Activated CD4-positive, alpha-beta memory T cell treated with anti-CD3 and anti-CD28 coated beads, Interleukin-2, amount 10 ng/mL, durations not matched to agents 7 days and 5 days (primary cell): ENCODE measurements at places on chromosomes 11 and 22.

DNA sequence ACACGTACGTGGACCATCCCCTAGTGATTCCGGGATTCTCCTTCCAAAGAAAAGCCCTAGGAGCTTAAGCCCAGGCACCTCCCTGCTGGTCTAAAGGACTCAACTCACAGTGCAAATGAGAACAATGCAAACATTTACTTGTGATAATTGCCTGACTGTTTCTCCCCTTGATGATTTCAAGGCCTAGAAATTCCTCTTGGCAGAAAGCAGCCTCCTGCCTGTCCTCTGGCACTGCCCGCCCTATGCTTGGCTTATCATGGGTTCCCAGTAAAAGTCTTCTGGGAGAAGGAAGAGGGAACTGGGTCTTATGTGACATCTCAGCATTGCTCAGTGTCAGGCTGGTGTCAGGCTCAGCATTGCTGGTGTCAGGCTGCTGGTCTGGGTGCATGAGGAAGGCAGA is 351.8 kb downstream of the SHANK2 start:
- DNase-seq: no peak

GRCh38 chr22:42754658-42755057 is 34.0 kb upstream of the A4GALT start:
- no peak for DNase-seq

DNA sequence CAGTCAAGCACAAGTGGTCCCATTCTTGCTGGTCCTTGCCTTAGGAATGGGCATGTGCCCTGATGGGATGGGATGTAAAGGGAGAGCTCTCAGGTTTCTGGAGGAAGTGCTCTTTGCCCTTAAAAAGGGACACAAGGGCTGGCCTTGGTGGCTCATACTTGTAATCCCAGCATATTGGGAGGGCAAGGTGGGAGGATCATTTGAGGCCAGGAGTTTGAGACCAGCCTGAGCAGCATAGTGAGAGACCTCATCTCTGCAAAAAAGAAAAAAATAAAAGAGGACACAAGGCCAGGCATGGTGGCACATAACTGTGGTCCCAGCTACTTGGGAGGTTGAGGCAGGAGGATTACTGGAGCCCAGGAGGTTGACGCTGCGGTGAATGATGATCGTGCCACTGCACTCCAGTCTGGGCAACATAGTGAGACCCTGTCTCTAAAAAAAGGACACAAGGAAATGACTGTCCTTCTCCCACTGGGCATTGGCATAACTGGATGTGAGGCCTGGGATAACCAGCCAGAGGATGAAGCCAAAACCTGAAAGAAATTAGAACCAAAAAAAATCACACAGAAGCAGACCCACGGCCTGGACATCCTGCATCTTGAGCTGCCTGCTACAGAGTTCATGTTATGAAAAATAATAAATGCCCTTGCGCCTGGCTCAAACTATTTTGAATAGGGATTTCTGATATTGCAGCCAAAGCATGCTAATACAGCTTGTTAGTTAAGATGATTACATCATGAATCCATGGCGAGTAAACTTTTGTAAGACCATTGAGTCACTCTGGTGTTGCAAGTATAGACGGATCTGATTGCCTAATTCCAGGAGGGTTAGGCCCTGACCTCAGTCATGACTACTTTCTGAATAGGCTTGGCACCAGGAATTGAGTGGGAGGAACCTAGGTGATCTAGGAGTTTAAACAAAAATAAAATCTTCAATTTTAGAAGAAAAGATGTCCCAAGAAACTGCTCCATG is 12.9 kb upstream of the CRKL start:
- no peak for DNase-seq

DNA sequence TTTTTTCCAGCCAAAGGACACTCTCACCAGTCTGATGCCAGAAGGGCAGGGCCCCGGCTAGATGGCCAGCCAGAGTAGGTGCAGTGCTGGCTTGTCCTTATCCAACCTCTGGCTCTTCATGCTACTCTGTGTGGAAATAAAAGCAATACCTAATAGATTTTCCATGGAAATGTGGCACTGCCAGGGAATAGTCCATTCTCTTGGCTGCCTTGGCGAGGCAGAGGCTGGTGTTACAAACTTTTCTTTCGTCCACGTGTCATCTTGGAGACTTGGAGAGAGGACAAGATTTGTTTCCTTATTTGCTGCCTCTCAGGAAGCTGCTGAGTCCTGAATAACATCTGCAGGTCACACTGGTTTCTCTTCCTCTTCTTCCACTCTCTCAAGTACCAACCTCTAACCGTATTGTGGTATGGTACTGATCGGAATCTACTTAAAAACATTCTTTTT is 17.2 kb upstream of the C1QTNF4 start:
- DNase-seq: no peak

DNA sequence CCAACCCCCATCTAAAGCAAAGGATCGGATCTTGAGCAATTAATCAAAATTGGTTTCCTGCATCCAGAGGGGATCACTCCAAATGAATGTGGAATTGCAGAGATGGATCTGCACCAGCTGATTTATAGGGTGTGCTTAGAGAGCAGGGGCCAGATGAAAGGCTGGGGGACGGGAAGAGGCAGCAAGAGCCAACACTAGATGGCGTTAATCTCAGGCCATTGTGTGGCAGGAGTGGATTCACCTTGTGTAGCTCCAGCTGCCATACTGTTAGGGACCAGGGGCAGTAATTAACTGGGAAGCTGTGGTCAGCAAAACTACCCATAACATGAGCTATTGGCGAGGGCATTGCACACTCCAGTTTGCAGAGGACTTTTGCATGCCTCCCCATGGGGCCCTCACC is 35.6 kb downstream of the SERPINH1 start:
- DNase-seq: no peak

DNA sequence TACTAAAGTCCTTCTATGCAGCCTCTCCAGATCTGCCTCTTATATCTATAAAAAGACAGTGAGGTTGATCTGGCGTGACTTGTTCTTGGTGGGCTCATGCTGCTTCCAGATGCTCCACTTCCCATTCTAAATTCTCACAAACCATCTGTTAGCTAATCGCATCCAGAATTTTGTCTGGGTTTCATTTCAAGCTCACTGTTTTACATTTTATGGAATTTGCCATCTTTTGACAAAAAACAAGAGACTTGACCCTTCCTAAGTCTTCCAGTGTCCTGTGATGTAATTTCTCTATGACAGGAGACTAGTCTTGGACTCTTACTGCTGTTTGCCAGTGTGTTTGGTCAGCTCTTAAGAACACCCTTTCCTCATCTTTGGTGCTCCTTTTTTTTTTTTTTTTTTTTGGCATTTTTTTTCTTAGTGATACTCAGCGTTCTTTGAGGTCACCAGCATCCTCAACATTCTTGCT is 23.0 kb downstream of the CRKL start:
- DNase-seq: no peak

- no peak for DNase-seq
Observed at GRCh38 chr22:48607901-48608662, 1219.6 kb downstream of the BRD1 start.

DNA sequence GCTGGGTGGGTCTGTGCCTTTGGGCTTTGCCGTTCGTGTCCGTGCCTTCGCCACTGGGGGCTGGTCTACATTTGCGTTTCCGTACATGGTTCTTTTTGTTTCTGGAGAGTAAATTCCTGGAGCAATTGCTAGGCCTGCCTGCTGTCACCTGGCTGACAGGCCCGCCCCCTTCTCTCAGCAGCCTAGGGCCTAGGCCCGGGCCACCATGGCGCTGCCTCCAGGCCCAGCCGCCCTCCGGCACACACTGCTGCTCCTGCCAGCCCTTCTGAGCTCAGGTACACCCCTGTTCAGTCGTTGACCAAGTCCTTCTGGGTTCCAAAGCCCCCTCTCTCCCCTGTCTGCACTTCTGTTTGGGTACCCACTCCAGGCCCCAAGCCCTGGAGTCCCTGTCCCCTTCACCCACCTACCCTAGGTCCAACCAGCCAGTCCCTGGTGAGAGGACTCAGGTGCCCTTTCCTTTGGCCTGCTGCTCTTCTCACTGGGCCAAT is 649 bp downstream of the TMEM25 start:
- DNase-seq: no peak

DNA sequence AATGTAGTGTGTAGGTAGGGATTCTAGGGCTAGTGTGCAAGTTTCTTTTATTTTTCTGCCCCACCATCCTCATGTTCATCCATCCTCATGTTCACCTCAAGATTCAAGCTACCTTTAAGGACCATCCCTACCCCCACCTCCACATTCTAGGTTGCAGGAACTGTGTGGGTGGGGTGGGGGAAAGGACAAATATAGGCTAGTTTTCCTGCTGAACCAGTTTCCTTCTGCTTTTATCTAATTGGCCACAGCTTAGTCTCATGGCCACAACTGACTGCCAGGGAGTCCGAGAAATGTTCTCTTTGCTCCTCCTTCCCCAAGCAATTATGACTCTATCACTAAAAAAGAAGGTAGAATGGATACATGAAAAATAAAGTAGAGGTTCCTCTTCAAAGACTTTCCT is 179.0 kb upstream of the LARGE1 start:
- no peak for DNase-seq

- DNase-seq: peak; percentile 75
Observed at GRCh38 chr11:46308631-46309419, 31.4 kb downstream of the CREB3L1 start.

- no peak for DNase-seq
Observed at GRCh38 chr11:30344085-30344484, 21.2 kb downstream of the ARL14EP start.

- no peak for DNase-seq
Observed at GRCh38 chr11:26985943-26986342, 8.0 kb upstream of the FIBIN start.

DNA sequence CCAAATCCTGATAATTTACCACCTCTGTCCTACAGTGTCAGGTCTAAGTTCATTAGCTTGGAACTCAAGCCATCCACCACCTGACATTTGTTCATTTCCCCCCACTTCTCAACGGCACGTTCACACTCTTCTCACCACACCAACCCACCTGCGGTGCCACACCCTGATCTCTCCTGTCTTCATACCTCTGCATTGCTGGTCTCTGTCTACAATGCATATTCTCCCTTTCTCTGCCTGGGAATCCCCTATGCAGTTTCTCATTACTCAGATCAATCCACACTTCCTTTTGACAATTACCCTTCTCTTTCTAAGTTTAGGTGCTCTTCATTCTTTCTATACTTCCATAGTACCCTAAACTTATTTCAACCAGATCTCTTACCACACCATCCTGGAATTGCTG is 20.4 kb upstream of the EMSY start:
- peak; percentile 20 for DNase-seq

- DNase-seq: no peak
Observed at GRCh38 chr11:44400431-44400830, 90.5 kb upstream of the ALX4 start.

DNA sequence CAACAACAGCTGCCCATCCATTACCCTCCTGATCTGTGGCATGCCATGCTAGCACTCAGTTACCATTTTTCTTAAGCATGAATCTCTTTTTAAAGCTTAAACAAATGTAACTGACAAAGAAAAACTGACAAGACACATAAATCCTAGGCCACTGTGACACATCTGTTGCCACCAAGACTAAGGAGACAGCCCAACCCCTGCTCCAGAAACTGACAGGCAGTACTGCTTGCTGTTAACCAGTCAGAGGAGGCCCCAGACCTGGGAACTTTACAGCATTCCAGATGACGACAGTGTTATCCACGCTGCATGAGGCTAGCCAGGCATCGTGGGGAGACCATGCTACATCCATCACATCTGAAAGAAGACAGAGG is 33.8 kb downstream of the HIRA start:
- no peak for DNase-seq

GRCh38 chr11:108825381-108825780 is 160.5 kb downstream of the DDX10 start:
- DNase-seq: no peak

- no peak for DNase-seq
Observed at GRCh38 chr11:64268025-64268892, 16.2 kb downstream of the BAD start.

- no peak for DNase-seq
Observed at GRCh38 chr22:24208012-24208749, 26.9 kb downstream of the SUSD2 start.

GRCh38 chr11:74680703-74681531 is 50.3 kb downstream of the CHRDL2 start:
- DNase-seq: no peak

DNA sequence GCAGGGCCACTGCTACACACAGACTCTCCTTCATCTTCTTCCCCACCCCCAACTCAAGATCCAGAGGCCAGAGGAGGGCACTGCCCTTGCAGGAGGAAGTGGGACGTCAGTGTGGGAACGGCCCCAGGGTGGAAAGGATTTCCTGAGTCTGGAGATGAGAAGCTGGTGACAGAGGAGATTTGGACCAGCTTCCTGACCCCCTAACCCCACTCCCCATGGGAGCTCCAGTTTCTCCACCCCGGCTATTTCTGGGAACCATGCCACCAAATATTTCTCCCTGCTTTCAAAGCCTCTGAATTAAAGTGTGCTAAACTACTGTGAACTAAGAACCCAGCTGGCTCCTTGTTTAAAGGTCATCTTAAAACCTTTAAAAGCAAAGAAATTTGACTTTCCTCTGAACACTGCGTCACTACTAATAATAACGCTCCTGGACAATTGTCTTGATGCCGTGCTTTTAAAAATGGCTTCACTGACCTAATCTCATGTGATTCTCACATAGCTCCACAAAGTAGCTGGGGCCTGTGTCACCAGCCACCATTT is 46.6 kb downstream of the CWC15 start:
- no peak for DNase-seq

GRCh38 chr11:44737245-44738085 is 10.7 kb downstream of the TSPAN18 start:
- DNase-seq: no peak

- DNase-seq: no peak
Observed at GRCh38 chr11:14673824-14674405, 30.3 kb downstream of the PDE3B start.

- peak; percentile 49 for DNase-seq
Observed at GRCh38 chr11:32052215-32052614, 38.7 kb upstream of the RCN1 start.

DNA sequence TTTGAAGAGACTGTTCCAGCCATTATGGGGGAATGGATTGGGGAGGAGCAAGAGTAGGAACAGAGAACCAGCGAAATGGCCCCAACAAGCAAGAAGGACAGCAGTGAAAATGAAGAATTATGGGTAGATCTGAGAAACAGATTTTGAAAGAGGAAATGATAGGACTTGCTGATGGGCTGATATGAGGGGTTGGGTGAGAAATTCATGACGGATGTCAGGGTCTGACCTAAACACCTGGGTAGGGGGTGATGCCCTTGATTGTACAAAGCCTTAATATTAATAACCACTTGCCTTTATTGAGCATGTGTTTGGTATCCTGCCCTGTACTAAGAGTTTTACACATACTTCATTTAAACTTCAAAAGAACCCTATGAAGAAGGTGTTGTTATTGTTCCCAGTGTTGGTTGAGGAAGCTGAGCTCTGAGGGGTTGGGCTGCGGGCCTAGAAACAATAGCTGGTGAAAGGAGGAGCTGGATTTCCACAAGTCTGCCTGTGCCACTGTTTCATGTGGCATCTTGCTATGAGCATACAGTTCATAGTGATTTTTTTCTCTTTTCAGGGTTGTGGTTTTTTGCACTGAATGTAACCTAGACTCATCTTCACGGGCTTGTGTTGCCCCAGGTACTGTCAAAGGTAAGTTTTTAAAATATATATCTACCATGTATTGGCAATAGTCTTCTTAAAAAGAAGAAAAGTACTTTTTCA is 61.1 kb upstream of the TNRC6B start:
- no peak for DNase-seq
